ENCODE measurements at places on chromosomes 7 and 10.

DNA sequence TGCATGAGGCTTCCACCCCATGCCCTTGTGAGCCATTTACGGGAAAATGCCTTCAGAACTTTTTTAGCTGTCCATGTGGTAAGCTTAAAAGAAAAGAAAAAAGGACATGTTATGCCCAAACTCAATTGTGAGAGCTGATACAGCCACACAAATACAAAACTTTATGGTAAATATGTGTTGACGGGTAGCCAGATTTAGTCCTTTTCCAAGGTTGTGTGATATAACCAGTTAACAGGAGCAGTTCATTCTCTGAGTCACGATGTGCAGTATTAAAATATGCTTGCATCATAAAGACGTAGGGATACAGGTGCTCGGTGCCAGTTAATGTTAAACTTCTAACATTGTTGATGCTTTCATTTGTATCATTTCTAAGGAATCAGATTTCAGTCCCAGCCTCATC, 350.4 kb downstream of the DNAJB6 start:
- DNase-seq: no peak

- DNase-seq: no peak
Measured at GRCh38 chr7:22296916-22297315, 60.0 kb downstream of the RAPGEF5 start.

- no peak for DNase-seq
Measured at GRCh38 chr7:3267966-3268690, 32.9 kb upstream of the SDK1 start.

DNA sequence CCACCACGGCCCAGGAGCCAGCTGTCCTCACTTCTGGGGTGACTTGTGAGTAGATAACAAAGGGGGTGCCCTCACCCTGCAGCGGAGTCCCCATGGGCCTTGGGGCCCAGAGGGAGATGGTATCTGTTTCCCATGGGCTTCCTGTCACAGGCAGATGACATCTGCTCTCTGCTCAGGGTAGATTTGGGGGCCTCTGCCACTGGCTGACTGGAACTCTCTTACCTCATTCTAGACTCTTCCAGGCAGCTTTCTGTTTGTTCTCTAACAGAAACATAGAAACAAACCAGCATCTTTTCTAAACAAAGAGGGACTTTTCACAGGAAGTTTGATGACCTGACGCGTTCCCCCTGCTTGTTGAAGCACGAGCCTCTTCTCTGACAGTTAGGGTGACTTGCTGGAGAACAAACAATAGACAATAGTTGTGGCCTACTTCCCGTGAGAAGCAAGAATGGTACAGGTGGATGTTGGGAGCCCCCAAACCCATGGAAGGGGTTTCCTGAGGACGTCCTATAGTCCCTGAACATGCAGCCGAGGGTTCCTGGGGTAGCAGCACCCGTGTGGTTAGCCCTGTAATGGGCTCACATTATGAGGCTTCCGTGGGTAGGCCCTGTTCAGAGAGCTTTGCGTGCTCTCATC, 61.6 kb downstream of the GRK5 start:
- DNase-seq: peak; percentile 84

- DNase-seq: no peak
Measured at GRCh38 chr7:1695800-1696454, 25.9 kb downstream of the ELFN1 start.

DNA sequence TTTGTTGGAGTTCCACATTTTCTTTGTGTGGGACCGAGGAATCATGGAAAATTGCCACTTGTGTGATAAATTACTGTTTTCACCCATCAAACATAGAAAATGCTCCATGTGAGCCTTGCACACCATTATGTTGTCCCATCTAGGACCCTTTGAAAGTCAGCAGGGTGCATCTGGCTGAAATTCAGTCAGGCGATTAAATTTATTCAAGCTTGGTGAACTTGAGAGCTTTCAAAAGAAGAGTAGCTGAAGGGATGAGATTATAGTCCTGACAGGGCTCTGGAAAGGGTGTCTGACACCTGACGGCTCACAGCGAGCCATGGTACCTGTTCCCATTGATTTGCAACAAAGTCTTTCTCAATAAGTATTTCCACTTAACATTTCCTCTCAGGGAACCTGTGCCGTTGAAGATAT, 399.7 kb upstream of the ETV1 start:
- no peak for DNase-seq

DNA sequence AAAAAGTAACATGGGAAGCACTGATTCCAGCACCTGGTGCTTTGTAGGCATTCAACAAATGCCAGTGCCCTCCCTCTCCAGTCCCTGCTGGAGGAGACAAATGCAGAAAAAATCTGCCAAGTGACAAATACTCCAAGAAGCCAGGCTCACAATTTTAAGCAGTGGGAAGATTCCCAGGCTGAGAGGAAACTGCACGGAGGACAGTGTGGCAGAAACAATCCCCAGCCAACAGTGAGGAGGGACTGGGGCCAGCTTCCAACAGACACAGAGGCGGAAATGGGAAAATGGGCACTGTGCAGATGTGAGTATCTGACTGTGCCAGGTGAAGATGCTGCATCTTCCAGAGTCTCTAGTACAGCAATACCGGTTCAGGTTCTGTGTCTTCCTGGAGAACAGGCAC, 106.3 kb downstream of the SLIT1 start:
- no peak for DNase-seq

DNA sequence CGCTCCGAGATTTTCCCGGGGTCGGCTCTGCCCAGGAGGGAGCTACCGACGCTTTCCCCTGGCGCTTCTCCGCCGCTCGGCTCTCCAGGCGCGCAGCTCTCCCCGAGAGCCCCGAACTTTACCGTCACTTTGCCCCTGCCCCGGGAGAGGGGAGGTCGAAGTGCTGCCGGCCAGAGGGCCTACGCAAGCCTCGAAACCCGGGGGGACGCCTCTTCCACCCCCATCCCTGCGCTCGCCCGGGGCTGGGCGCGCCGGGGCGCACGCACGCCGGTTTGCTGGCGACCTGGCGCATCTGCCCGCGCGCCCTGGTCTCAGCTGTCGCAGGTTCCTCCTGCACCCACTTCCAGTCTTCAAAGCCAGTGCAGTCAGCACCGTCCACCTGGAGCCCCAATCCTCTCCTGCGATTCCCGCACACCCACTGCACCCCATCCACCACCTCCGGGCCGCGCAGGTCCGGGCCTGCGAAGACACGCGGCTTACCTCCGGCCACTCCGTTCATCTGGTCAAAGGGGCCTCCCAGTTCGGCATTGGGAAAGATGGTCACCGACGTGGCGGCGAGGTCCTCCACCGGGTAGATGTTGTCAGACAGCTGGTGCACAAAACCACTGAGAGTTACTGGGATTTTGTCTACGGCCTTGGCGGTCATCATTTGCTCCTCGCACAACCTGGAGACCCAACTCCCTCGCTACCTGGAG, 638 bp downstream of the EGR2 start:
- no peak for DNase-seq

DNA sequence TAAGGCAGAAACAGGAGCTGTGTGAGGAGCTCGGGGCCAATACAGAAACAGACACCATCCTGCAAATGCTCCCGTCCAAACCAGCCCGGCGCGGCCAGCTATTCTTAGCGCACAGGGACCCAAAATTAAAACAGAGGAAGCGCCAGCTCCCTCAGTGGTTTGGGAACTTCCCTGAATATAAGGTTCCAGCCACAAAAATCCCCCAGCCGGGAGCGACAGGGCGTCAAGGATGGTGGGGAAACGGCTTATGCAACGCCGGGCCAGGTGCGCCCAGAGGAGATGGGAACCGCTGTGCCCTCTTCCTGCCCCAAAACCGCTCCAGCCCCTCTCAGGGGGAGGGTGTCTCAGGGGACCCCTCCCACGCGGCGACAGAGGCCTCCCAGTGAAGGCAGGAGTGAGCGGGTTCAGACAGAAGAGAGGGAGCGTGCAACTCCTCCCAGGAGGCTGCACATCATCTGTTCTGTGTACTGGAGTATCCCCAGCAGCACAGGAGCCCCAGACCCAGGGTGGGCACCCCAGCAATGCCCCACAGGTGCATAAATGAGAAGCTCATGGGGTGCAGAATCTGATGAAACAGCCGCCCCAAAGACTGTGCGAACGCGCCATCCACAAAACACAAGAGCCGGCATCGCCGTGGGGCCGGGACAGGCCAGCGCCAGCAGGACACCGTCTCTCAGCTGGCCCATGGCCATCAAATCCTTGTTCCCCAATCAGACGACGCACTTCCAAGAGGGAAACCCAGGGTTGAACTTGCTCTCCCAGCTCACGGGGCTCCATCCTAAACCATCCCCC, 73.9 kb upstream of the PDGFA start:
- peak; percentile 26 for DNase-seq

GRCh38 chr7:83519240-83519639, 129.7 kb downstream of the SEMA3E start:
- DNase-seq: no peak

GRCh38 chr10:121425623-121426022, 172.6 kb downstream of the FGFR2 start:
- DNase-seq: no peak

All from effector memory CD4-positive, alpha-beta T cell (primary cell).